Fibroblast of lung (primary cell): ENCODE measurements at places on chromosomes 5 and 9. TPM values are rescaled to one million over a fixed set of nuclear protein-coding genes. Genes with fewer than 3 reads are reported as not detected.

GRCh38 chr9:108197008-108197365 lies 658.8 kb downstream of the ACTL7B start:
- no peaks in the 10 kb centered on the region for H3K4me1 ChIP-seq
- no peak overlapping the region for H3K4me3 ChIP-seq
- H3K27ac ChIP-seq = no peak overlapping the region
- no peaks in the 10 kb centered on the region for H3K27me3 ChIP-seq

DNA sequence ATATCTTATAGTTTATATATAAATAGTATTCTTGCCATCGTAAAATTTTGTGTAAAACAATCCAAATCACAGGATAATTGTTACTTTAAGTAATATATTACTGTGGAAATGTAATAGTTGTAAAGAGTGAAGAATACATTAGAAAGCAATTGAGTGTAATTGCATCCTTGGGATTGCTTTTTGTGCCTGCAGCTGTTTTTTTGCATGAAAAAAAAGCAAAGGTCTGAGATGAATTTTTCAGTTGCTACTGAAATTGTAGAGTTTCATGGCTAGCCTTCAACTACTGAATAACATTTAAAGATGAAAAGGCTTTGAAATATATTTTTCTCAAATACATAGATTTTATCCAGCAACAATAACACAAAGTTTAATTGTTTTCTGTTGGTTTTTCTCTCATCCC lies 232.0 kb upstream of the FAM174A start:
- no peak for DNase-seq
- H3K4me1 ChIP-seq = no peaks in the 10 kb centered on the region
- no peak overlapping the region for H3K27ac ChIP-seq
- no peaks in the 10 kb centered on the region for H3K27me3 ChIP-seq

Gene CATSPER3
- total RNA-seq = under 0.01 and 0.17 TPM in 2 replicates

GRCh38 chr5:123249446-123249845 lies 160.4 kb downstream of the PRDM6 start:
- H3K36me3 ChIP-seq = no peaks in the 10 kb centered on the region
- no peak overlapping the region for H3K27ac ChIP-seq
- no peak for DNase-seq
- no peaks in the 10 kb centered on the region for H3K4me1 ChIP-seq
- no peak overlapping the region for H3K4me3 ChIP-seq
- no peaks in the 10 kb centered on the region for H3K27me3 ChIP-seq

- no peaks in the 10 kb centered on the region for H3K4me1 ChIP-seq
- H3K36me3 ChIP-seq = no peaks in the 10 kb centered on the region
- DNase-seq = no peak
- H3K27ac ChIP-seq = no peak overlapping the region
Measured at GRCh38 chr5:66616520-66617225, 20.5 kb downstream of the MAST4 start.

DNA sequence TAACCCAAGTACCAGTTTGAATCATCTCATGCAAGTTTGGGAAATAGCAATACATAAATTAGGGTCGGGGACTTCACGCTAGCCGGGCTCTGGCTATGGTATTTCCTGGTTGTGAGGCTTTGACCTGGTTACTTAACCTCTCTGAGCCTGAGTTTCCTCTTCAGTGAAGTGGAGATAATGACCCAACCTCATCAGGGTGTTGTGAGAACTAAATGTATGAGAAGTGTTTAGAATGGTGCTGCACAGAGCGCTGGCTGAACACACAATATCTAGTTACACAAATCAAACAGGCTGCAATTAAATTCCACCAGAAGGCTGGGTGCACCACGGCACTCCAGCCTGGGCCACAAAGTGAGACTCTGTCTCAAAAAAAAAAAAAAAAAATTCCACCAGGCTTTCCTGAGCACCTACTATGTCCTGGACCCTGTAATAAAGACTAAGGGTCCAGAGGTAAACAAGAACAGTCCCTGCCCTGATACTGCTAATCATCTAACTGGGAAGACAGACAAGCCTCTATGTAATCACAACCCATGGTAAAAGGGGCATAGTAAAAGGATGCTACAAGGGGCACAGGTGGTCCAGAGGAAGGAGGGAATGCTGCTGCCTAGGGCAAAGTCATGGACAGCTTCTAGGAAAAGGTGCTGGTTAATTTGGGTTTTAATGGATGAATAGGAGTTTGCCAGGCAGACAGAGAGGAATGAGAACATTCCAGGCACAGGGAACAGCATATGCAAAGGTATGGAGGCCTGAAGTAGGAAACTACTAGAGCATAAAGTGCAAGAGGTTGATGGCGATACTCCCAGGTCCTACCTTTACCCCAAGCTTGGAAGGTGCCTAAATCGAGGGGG lies 27.7 kb downstream of the DUSP1 start:
- H3K36me3 ChIP-seq = no peaks in the 10 kb centered on the region
- no peak overlapping the region for H3K27ac ChIP-seq
- peaks cover 4% of the 10 kb centered on the region for H3K4me1 ChIP-seq
- H3K4me3 ChIP-seq = no peak overlapping the region
- no peaks in the 10 kb centered on the region for H3K27me3 ChIP-seq

DNA sequence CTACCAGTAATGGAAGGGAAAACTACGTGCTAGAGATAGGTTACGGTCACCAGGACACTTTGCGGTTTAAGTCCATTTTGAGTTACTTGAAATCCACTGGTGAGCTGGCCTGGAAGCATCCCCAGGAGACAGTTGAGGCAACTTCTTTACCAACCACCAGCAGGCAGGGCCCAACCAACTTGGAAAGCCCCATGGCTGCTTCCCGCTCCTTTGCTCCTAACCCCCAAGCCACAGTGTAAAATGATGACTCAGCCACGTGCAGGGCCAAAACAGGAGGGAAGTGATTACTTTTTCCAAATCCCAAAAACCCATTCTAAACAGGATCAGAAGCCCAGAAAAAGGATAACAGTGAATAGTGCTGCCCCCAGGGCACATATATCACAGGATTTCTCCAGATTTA lies 87.4 kb downstream of the PAX5 start:
- no peak overlapping the region for H3K27ac ChIP-seq
- no peak for DNase-seq
- H3K4me3 ChIP-seq = no peak overlapping the region
- no peaks in the 10 kb centered on the region for H3K4me1 ChIP-seq

Gene RAI14
- total RNA-seq = 82.7 and 125 TPM in 2 replicates

GRCh38 chr5:38423276-38424147 lies 132.9 kb downstream of the LIFR start:
- H3K4me3 ChIP-seq = no peak overlapping the region
- H3K27me3 ChIP-seq = no peaks in the 10 kb centered on the region
- DNase-seq = peak; percentile 20
- H3K27ac ChIP-seq = no peak overlapping the region
- H3K36me3 ChIP-seq = no peaks in the 10 kb centered on the region

DNA sequence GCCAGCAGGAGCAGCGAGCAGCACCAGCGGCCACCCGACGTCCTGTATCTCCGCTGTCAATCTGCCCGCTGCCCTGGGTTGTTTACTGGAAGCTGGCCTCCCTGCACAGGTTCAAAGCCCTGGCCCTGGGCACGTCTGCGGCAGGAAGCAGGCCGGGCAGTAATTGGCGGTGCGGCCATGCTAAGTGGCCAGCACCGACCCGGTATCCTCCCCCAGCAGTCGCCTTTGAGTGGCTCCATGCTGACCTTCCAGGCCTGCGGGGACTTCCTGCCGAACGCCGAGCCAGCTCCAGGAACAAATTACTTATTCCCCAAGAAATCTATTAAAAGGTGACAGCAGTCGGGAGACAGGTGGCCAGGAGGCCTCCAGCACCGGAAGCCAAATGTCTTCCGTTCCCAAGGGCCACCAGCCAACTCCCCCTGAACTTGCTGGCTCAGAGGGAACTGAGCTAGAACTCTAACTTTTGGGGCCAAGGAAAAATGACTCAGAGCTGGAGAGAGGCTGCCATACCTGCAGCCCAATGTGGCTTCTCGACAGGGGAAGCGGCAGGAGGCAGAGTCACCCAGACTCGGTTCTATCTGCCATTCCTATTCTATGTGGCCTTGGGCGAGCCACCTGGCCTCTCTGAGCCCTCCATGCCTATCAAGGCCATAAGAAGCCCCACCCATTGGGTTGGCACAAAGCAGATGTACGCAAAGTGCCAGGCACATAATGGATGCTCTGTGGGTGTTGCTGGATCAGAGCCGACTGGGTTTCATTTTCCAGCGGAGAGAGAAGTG lies 13.7 kb upstream of the PSMB7 start:
- H3K4me3 ChIP-seq = no peak overlapping the region
- DNase-seq = no peak
- no peaks in the 10 kb centered on the region for H3K4me1 ChIP-seq
- no peaks in the 10 kb centered on the region for H3K27me3 ChIP-seq
